Fibroblast of the aortic adventitia (primary cell): ENCODE measurements at places on chromosomes 2 and 18. TPM values are rescaled to one million over a fixed set of nuclear protein-coding genes. Genes with fewer than 3 reads are reported as not detected.

DNA sequence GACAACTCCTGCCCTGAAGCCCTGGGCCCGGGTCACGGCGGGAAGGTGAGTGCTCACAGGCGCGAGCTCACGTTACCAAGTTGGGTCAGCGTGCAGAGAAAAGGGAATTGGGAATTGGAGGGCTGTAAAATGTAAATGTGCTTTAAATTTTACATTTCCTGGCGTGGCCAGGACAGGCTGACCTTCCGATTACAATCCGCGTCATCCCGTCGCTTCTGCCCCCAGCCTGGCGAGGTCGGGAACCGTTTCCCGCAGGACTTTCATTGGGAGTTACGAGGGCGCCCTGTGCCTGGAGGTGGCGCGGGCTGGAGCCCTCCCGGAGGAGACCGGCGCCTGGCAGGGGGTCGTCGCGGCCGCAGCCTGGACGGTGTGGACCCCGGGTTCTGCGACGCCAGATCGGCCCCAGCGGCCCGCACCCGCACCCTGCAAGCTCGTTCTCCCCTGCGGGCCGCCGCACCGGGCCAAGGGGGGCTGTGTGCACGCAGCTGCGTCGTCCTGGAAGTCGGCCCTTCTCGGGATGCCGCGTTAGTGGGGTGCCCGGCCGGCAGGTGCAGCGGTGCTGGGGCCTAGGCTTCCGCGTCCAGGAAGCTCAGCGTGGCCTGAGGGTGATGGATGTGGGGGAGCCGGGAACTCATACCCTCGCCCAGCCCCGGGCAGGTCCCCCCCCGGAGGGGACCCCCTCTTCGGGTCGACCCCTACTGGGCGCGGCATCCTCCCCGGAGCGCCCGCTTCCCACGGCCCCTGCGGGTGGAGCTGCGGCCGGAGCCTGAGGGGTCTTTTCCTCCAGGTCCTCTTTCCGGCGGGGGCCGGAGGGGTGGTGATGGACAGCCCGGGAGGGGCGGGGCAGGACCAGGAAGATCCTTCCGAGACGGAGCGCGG, 63.9 kb downstream of the LRRFIP1 start:
- no peak for DNase-seq

GRCh38 chr18:25080211-25080610, 271.8 kb downstream of the ZNF521 start:
- DNase-seq, result no peak

NPPC gene
- not detected in 2 replicates for total RNA-seq

BBS5 gene
- total RNA-seq, result 4.0 and 7.3 TPM in 2 replicates

PAPOLG gene
- total RNA-seq, result 13.2 and 18.9 TPM in 2 replicates

- peak; percentile 26 for DNase-seq
These were observed 100.1 kb downstream of the SLC25A12 start for GRCh38 chr2:171793691-171794678.

- peak; percentile 50 for DNase-seq
These were observed 316.5 kb downstream of the EN1 start for GRCh38 chr2:118530976-118531375.

FBXO15 gene
- 0.27 and 0.49 TPM in 2 replicates for total RNA-seq

HSPD1 gene
- 158 and 302 TPM in 2 replicates for total RNA-seq

GRCh38 chr2:61179701-61180639, 18.0 kb downstream of the C2orf74 start:
- DNase-seq, result peak; percentile 96

CRACDL gene
- total RNA-seq, result not detected in 2 replicates

GRCh38 chr2:5287558-5288334, 404.4 kb upstream of the SOX11 start:
- no peak for DNase-seq

- no peak for DNase-seq
These were observed 4.7 kb downstream of the SERTAD2 start for GRCh38 chr2:64649013-64649484.

GRCh38 chr2:211396815-211397214, 840.4 kb downstream of the CPS1 start:
- DNase-seq, result no peak

GRCh38 chr2:171325886-171326585, 107.8 kb downstream of the METTL8 start:
- no peak for DNase-seq

- no peak for DNase-seq
These were observed 596.1 kb upstream of the KLHL29 start for GRCh38 chr2:22788749-22789327.

GRCh38 chr2:104853534-104854497, at the start of gene POU3F3:
POU3F3 (plus strand) TSS chr2:104854115; CDS start chr2:104855511, 1,396 bp downstream.
- DNase-seq, result no peak

- no peak for DNase-seq
These were observed 241.8 kb upstream of the RAB12 start for GRCh38 chr18:8367217-8367988.

- no peak for DNase-seq
These were observed 435.8 kb upstream of the DDX18 start for GRCh38 chr2:117378653-117379052.

DNA sequence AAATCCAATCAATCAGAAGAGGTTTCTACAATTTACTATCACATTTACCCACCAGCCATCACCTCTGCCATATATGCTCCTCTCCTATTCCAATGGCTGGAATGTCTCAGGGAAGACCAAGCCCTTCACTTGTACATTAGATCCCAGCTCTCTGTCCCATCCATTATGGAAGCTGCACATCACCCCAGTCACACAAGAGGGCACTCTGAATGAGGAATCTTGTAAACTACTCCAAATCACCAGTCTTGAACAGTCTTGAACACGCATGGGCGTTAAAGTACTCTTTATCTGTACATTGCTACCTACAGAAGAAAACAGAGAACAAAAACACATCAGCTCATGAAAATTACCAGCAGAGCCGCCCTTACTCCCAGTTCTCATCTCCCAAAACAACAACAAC, 38.7 kb downstream of the ZC3H8 start:
- DNase-seq, result peak; percentile 60

C18orf63 gene
- not detected in 2 replicates for total RNA-seq

SERPINB3 gene
- total RNA-seq, result not detected in 2 replicates

UBE2E3 gene
- 26.8 and 172 TPM in 2 replicates for total RNA-seq

DNA sequence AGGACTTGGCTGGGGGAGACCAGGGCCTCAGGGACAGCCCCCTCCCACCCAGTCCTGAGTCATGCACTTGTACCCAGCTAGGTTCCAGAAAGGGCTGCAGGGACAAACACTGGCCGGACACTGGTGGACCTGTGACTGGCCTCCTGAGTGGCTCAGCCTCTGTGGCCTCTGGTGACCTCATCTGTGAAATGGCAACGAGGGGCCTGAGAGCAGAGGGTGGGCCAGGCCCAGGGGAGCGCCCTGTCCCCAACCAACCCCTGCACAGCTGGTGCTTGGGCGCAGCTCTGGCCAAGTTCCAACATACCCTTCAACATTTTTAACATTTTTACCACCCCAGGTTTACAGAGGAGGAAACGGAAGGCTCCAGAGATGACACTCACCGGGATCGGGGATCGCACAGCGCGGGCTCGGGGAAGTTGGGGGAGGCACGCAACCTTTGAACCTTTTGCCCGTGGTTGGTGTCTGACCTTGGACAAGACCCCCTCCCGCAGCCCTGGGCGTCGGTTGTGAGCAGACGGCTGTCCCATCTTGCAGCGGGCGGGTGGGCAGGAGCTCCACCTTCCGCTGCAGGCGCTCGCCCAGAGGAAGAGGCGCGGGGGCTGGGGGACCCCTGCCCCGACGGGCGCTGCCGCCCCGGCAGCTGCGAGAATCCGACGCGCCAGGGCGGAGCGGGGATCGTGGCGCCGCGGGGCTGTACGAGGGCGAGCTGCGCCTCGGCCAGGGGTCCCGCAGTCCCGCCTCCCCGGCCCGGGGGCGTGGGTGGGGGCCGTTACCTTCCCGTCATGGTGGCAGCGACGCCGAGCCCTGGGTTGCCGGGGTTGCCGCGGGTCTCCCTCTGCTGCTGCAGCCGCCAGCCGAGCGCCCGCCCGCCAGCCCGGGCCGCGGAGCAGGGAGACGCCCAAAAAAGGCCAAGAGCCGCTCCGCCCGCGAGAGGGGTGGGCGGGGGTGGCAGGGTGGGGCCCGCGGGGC, 805 bp downstream of the LIMS2 start:
- DNase-seq, result no peak

DNA sequence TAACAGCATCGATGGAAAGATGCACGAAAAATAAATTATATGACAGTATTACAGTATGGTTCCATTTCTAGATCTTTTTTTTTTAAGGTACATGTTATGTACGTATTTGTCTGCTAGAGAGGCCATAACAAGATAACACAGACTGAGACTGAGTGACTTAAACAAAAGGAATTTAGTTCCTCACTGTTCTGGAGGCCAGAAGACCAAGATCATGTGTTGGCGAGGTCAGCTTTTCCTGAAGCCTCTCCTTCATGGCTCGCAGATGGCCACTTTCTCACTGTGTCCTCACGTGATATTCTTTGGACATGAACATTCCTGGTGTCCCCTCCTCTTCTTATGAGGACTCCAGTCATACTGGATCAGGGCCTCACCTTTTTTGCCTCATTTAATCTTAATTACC, 177.4 kb downstream of the CAPN13 start:
- peak; percentile 58 for DNase-seq

GRCh38 chr18:40157120-40157519, 1797.9 kb upstream of the PIK3C3 start:
- DNase-seq, result no peak

- no peak for DNase-seq
These were observed 592 bp upstream of the METAP1D start for GRCh38 chr2:171999161-171999560.

GAREM2 gene
- 0.57 and 2.4 TPM in 2 replicates for total RNA-seq

- DNase-seq, result no peak
These were observed 70.1 kb downstream of the NRP2 start for GRCh38 chr2:205752296-205752820.

GRCh38 chr2:239328351-239329191, 72.2 kb downstream of the HDAC4 start:
- DNase-seq, result peak; percentile 99
